ENCODE measurements at places on chromosomes 4 and X.

GRCh38 chr4:38322714-38323113 lies 341.3 kb upstream of the KLF3 start:
- DNase-seq: no peak

- no peak for DNase-seq
Measured at GRCh38 chr4:154606728-154607723, 5.4 kb downstream of the FGG start.

- no peak for DNase-seq
Measured at GRCh38 chr4:5446595-5447226, 261.6 kb downstream of the EVC2 start.

DNA sequence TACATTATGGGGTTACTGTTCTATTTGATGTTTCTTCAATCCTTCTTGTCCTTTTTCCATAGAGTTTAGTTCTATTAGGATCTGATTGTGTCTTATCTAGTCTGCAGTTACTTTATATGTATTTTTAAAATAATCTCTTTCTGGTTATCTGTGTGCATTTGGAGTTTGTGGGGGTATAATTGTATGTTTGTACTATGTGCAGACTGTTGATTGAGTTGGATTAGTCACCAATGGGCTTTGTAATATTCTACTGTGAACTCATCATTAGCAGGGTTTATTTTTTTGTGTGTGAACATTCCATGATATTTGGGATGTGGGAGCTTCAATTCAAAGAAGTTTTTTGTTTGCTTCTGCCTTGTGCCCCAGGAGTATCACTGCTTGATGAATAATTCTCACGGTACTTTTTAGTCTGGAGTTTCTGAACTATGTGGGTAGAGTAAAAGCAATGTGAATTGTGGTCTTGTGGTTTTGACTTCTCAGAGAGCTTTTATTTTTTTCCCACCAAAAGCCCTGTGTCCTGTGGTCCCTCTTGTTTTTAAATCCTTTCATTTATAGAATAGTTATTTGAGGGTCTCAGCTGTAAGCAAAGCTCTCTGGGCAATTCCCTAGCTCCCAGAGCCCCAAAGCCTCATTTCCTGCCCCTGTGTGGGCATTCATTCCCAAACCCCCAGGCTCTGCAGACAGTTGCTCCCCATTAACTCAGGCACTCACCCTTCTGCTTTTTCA lies 127.8 kb downstream of the PHKA2 start:
- DNase-seq: no peak
